Nephron progenitor cell (in vitro differentiated cells): ENCODE measurements at places on chromosomes 7 and 10.

- H3K4me1 ChIP-seq = peaks cover 10% of the 10 kb centered on the region
- no peaks in the 10 kb centered on the region for H3K36me3 ChIP-seq
- H3K4me3 ChIP-seq = peak overlapping the region; percentile 35
- H3K27me3 ChIP-seq = peaks cover 100% of the 10 kb centered on the region
Observed at GRCh38 chr7:35254496-35255442, 869 bp upstream of the TBX20 start.

DNA sequence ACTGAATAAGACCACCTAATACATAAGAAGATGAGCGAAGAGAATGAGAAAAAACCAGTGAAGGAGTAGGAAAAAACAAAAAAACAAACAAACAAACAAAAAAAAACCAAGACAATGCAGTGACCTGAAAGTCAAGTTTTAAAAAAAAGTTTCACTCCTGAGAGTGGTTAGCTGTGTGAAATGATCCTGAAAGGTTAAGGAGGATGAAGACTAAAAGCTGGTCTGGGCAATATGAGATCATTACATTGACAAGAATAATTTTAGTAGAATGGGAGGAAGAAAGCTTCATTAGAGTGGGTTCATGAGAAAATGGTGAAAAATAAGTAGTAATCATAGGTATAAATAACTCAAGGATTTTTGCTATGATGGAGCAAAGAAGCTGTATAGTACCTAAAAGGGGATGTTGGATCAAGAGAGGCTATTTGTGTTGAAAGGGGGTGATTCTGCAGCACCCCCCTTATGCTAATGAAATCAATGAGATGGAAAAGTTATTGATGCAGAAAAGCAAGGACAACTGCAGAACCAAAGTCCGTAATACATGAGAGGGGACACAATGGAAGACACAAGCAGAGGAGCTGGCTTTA, 80.2 kb downstream of the KMT2C start:
- H3K27ac ChIP-seq = peak overlapping the region; percentile 64
- peaks cover 59% of the 10 kb centered on the region for H3K36me3 ChIP-seq
- DNase-seq = no peak
- H3K4me3 ChIP-seq = no peak overlapping the region
- no peaks in the 10 kb centered on the region for H3K27me3 ChIP-seq

DNA sequence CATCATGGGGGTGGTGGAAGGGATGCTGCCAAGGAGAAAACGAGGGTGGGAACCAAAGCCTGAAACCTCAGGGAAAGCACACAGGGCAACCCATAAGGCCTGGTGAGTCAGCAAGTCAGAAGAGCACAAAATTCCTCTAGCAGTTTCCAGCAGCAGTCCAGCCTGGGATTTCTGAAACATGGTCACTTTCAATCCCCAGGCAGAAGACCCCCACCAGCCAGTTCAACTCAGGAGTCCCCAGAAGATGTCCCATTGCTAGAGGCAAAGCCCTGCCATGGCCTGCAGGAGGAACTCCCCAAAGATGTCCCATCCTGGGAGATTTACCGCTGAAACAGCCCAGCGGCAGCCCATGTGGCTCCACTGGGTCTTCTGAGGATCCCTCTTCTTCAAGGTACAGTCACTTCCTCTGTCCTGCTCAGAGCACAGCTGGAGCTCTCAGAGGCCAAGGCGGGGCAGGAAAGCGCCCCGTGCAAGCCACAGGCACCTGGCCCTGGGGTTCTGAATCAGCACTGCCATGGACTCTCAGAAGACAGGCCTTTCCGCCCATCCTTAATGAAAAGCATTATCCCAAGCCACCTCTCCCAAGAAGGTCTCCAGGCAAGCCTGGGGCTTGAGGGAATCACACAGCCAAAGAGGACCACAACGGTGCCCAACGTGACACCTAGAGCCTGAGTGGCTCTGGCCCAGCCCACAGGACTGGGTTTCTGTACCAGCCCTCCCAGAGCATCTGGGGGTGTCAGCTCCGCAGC, 196.9 kb downstream of the GRID1 start:
- H3K27ac ChIP-seq = no peak overlapping the region
- peaks cover 11% of the 10 kb centered on the region for H3K27me3 ChIP-seq
- no peak overlapping the region for H3K4me3 ChIP-seq

DNA sequence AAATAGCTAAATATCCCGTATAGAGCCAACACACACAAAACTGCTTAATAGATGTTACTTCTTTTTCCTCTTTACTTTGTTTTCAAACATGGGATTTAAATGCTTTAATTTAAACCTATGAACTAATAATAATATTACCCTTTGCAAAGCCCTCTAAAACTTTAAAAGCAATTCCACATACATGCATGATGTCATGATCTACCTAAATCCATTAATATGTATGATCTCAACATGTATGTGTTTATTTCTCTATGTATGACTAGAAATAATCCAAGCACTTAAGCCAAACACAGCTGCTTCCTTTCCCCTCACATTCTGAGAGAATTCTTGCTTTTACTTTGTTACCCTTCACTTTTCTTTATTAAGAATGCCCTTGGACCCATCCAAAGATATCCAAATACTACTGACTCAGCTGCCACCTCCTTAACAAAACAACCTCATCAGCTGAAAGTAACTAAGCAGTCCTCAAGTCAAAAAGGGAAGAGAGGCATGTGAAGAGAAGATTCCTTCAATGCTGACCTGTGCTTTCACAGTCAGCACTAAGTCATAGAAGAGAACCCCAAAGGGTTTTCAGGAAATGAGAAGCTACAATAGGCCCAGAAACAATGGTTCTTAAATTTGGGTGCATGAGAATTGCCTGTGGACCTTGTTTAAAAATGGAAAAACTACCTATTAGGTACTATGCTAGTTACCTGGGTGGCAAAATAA, 266.4 kb upstream of the LRGUK start:
- no peak for DNase-seq
- peaks cover 4% of the 10 kb centered on the region for H3K36me3 ChIP-seq
- H3K27ac ChIP-seq = no peak overlapping the region
- H3K4me1 ChIP-seq = peaks cover 8% of the 10 kb centered on the region
- H3K27me3 ChIP-seq = no peaks in the 10 kb centered on the region

GRCh38 chr7:95874541-95875265, 102.3 kb downstream of the DYNC1I1 start:
- peak overlapping the region; percentile 71 for H3K27ac ChIP-seq
- H3K4me3 ChIP-seq = no peak overlapping the region
- H3K36me3 ChIP-seq = peaks cover 13% of the 10 kb centered on the region
- no peak for DNase-seq
- H3K4me1 ChIP-seq = peaks cover 38% of the 10 kb centered on the region

DNA sequence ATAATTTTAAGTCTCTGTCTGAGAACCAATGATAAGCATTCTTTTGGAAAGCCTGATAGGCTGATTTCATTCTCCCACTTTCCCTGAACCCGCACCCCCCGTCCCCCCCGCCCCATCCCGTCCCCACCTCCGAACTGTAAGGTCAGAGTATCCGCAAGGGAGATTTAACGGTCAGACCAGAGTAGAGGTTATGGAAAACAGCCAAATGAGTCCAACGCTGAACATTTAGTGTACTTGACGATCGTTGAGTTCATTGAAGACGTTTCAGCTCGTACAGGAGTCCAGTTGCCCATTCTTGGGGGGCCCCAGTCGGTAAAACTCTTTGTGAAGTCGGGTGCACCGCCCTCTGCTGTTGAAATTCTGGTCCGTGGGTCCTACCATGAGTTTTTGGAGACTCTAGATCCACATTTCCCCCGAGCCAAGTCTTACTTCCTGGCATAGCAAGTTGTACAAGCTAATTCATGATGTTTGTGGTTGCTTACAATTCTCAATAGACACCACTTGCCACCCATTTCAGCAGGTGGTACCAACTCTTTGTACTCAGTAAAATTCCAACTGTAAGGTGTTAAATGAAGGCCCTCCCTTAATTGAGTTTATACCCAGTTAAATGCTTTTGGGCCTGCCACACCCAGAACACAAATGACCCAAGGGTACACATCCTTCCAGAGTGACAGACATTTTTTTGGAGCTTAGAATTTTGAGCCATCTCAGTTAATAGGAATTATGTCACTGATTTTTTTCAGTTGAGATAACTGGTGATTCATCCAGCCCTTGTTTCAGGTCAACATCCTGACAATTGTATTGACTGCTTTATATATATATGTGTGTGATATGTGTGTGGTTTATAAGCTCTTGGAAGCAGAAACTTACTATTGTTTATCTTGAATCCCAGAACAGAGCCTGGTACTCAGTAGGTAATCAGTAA, 1.2 kb downstream of the MARCHF5 start:
- H3K27ac ChIP-seq = peak overlapping the region; percentile 42
- peaks cover 34% of the 10 kb centered on the region for H3K36me3 ChIP-seq
- H3K4me3 ChIP-seq = peak overlapping the region; percentile 93
- peak; percentile 33 for DNase-seq
- H3K4me1 ChIP-seq = peaks cover 28% of the 10 kb centered on the region

DNA sequence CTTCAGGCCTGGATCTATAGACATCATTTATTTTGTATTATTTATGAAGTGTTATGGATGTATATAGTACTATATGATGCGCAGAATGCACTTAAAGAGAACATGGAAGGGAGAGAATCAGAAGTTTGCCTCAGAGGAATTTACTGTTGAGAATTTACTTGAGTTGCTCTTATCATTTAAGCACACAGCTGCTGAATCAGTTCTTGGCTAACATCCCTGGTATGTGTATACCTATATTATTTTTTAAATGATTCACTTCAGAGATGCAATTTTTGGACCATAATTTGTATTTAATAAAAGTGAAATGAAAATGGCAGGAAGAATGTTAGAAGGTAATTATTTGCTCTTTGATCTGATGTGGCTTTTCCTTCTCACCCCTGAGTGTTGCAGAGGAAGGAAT, 191.6 kb downstream of the BICC1 start:
- no peaks in the 10 kb centered on the region for H3K36me3 ChIP-seq
- H3K4me3 ChIP-seq = no peak overlapping the region
- no peaks in the 10 kb centered on the region for H3K4me1 ChIP-seq
- H3K27ac ChIP-seq = no peak overlapping the region
- H3K27me3 ChIP-seq = peaks cover 2% of the 10 kb centered on the region

- H3K4me3 ChIP-seq = no peak overlapping the region
- no peaks in the 10 kb centered on the region for H3K27me3 ChIP-seq
- no peak overlapping the region for H3K27ac ChIP-seq
Observed at GRCh38 chr7:35652124-35652523, 42.8 kb downstream of the HERPUD2 start.

DNA sequence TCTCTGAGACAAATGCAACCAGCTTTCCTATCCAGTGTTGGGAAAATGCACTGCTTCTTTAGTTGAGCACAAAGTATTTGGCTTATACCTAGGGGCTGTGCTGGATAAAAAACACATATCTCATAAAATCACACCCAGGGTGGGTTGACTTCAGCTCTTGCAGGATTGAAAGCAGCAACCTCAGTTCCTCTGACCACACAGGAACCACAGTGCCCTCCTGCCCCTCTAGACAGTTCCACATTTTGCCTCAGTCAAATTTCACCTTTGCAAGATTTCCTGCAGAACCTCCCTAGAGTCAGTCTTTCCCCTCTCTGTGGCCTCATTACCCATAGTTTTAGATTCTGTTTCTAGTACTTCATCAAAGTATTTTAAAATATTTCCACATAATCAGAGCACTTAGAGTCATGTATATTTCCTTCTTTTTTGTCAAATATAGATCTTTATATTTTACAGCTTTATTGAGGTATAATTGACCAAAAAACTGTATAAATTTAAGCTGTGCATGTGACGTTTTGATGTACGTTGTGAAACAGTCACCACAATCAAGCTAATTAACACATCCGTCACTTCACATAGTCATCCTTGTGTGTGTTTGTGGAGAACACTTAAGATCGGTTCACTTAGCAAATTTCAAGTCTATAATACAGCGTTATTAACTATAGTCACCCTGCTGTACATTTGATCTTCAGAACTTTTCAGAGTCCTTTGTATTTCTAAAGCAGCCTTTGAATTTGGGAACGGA, 37.0 kb upstream of the EGR2 start:
- no peak for DNase-seq
- peaks cover 6% of the 10 kb centered on the region for H3K4me1 ChIP-seq
- H3K4me3 ChIP-seq = no peak overlapping the region
- H3K27me3 ChIP-seq = no peaks in the 10 kb centered on the region
- H3K27ac ChIP-seq = no peak overlapping the region
- no peaks in the 10 kb centered on the region for H3K36me3 ChIP-seq

DNA sequence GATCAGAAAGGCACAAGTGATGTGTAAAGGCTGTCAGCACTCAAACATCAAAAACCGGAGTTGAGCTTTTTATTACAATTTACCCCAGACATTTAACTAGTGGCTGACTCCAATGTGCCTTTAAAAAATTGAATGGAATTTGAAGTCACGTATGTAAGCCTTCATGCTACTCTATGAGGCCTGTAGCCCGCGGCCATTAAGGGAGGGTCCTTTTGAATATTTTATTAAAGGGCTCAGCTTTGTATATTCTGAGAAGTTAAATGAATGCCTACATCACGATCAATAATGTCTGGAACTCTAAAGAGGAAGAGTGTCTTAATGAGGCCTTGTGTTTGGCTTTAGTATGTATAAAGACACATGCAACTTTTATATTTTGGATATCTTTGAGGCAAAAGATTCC, 916.6 kb upstream of the CELF2 start:
- no peaks in the 10 kb centered on the region for H3K27me3 ChIP-seq
- H3K4me3 ChIP-seq = no peak overlapping the region
- no peak for DNase-seq
- no peaks in the 10 kb centered on the region for H3K4me1 ChIP-seq
- H3K36me3 ChIP-seq = no peaks in the 10 kb centered on the region

GRCh38 chr7:55006499-55006898, 12.3 kb upstream of the EGFR start:
- H3K4me3 ChIP-seq = no peak overlapping the region
- H3K27ac ChIP-seq = no peak overlapping the region
- no peak for DNase-seq
- peaks cover 11% of the 10 kb centered on the region for H3K4me1 ChIP-seq

DNA sequence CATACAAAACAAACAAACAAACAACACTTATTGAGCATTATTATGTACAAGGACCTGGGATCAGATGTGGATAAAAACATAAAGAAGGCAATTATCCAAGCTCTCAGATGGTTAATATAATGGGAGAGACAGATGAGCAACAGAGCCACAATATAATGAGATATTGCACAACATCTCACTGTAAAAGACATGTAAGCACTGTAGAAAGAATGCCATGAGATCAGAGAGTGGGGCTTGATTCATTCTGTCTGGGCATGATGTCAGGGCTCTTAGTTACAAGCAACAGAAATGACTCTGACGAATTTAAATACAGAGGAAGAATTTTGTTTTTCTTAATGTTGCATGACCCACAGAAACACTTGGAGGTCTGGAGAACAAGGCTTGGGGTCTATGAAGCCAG, 164.7 kb upstream of the PLXDC2 start:
- H3K4me1 ChIP-seq = no peaks in the 10 kb centered on the region
- no peak for DNase-seq
- no peaks in the 10 kb centered on the region for H3K36me3 ChIP-seq
- peaks cover 9% of the 10 kb centered on the region for H3K27me3 ChIP-seq

DNA sequence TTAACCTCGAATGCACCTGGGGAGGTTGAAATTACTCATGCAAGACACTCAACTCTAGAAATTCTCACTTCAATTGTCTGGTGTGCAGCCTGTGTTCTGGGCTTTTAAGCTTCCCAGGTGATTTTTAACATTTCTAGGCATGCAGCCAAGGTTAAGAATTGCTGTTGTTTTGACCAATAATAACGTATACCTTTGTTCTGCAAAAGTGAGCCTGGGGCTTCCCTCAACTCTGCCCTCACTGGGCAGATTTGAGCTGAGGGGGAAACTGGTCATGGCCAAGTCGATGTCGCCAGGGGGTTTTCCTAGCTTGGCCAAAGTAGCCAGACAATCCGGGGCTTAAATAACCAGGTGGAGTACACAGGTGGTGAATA, 568 bp downstream of the PRSS2 start:
- peaks cover 4% of the 10 kb centered on the region for H3K4me1 ChIP-seq
- no peak for DNase-seq
- H3K36me3 ChIP-seq = no peaks in the 10 kb centered on the region
- no peak overlapping the region for H3K27ac ChIP-seq
- H3K4me3 ChIP-seq = no peak overlapping the region

- H3K36me3 ChIP-seq = no peaks in the 10 kb centered on the region
- no peak overlapping the region for H3K27ac ChIP-seq
- no peaks in the 10 kb centered on the region for H3K4me1 ChIP-seq
- no peak overlapping the region for H3K4me3 ChIP-seq
- no peak for DNase-seq
Observed at GRCh38 chr7:31872545-31873370, 185.7 kb downstream of the PPP1R17 start.
